ENCODE measurements at places on chromosomes 1 and 21.

DNA sequence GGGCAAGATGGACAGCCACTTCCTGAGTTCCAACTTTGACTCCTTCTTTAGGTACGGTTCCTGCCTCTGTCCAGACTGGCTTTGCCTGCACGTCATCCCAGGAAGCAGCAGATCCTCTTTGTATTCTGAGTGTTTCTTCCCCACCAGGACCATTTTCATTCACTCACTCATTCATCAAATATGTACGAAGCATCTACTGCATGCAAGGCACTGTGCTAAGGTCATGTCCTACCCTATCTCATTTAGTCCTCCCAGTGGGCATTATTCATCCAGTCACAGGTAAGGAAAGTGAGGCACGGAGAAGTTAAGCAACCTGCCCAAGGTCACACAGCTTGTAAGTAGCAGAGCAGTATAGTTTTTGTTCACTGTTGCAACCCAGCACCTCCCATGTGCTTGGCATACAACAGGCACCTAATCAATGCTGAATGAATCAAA lies 13.9 kb downstream of the CRYBG2 start:
- DNase-seq, result no peak

DNA sequence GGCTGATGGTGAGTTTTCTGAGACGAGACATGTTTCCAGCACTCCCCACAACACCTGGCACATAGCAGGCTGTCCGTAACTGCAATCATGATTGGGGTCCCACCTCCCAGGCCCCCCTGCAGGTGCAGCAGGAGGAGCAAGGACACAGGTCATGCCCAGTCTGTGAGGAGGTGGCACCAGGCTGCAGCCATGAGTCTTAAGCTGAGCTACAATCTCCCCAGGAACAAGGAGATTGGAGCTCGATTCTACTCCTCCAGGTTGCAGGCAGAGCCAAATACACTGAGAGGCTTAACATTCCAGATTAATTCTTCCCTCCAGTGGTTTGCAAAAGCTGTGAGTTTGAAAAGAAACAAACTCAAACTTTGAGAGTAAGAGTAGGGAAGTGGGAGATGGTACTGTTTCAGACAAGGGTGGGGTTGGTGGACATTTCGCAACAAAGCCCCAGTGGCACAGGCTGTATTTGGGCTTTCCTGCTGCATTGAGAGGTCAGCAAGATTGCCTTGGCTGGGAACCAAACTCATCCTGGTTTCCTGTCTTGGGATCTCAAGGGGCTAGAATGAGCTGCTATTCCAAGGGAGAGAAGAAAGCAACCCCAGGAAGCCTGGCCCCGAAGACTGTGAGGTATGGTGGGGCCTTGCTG lies 64.8 kb upstream of the GALNT2 start:
- no peak for DNase-seq

DNA sequence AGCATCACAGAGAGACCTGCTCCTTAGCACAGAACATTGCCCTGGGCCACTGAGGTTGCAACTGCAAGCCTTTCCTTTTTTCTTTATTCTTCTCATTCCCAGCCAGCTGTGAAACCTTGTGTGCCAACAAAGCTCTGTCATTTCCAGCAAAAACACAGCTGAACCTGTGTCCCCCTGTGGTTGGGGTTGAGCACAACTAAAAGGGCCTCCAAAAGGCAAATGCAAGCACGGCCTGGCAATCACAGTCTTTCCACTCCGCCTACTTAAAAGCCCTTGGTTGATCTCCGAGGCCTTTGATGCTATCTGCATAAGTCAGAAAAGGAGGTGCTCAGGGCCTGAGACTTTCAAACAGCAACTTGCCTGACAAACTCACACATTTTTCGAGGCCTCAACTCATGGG lies 32.7 kb downstream of the SUSD4 start:
- DNase-seq, result no peak

- no peak for DNase-seq
These were observed 8.4 kb downstream of the TIPRL start for GRCh38 chr1:168187177-168187576.

DNA sequence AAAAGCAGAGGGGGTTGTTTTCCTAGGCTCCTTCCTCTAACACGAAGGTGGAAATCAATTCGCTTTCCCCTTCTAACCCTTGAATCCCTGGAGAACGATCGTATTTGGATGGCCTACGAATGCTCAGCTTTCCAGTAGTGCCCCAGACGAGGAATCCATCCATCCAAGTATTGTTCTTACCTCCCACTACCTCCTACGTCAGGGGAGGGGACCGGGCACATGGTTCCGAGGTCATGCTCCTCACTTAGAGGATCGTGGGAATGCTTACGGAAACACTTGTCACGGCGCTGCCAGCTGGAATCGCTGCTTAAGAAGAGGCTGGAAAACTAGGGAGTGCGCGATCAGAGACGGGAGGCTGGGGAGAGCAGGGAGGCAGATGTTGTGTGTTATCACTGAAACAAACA lies 47.4 kb downstream of the CAPZB start:
- DNase-seq, result no peak

DNA sequence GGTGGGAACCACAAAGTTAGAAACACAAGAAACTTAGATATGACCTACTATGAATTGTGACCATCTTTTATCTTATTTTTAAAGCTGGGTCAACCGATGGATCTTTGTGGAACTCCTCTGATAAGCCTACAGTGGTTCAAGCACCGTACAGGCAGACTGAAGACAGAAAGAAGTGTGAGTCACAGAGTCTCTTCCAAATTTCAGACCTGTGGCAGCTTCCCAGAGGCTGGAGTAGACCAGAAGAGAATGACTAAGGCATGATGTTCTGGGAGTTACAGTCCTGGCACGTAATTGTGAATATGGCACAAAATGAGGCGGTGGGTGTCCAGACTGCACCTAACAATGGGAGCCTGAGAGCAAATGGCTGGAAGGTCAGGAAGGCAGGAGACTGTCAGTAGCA lies 70.0 kb downstream of the LMO4 start:
- no peak for DNase-seq

GRCh38 chr21:37436174-37436573 lies 69.6 kb downstream of the DYRK1A start:
- no peak for DNase-seq

GRCh38 chr1:154222518-154222917 lies 1.8 kb downstream of the UBAP2L start:
- DNase-seq, result no peak

- no peak for DNase-seq
These were observed 44.2 kb downstream of the PRDM16 start for GRCh38 chr1:3113047-3113740.

DNA sequence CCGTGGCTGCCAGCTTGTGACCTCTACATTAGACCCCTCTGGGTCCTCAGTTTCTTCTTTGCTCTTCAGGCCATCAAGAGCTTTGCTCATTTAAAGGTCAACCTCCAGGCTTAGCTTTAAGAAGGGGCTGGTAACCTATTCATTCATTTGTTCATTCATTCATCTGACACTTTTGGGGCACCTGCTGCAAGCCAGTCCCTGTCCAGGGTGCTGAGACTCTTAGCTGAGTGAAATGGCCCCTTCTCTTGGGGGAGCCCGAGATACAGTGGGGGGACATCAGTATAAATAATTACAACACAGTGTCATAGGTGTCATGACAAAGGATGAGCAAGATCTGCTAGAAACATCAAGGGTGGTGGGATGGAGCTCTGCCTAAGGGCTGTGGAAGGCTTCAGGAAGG lies 10.5 kb upstream of the TTC4 start:
- DNase-seq, result no peak

DNA sequence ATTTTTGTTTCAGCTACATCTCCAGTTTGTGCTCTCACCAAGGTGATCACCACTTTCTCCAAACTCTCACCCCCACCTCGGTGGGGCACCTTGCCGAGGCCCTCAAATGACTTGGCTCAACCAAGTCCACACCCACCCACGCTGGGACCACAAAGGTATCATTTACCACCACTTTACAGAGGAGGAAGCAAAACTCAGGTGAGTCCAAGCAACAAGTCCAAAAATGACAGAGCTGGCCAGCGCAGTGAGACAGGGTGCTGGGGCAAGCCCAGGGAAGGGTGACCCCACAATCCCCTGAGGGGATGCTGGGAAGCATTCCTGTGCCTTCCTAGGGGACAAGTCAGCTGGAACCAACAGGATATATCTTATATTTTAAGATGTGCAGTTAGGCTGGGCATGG lies 24.7 kb downstream of the SSBP3 start:
- DNase-seq, result no peak

DNA sequence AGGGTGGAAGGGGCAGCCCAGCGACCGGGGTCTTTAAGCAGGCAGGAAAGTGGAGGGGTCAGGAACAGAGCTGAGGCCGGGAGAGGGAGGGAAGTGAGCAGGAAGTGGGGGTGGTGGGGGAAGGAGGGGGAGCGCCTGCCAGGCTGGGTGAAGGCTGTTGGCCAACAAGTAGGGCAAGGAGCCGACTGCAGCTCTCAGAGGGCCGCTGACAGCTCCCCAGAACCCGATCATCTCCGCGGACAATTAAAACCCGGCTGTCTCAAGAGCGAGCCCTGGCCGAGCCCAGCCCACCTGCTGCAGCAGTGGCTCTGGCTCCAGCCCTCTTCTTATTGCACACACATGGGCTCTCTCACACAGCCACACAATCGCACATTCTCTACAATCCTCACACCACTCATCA lies 51.6 kb downstream of the GRIK3 start:
- no peak for DNase-seq

GRCh38 chr1:157095091-157095490 lies 4.5 kb downstream of the ETV3L start:
- no peak for DNase-seq

GRCh38 chr1:246726255-246726679 lies 2.1 kb downstream of the SCCPDH start:
- no peak for DNase-seq

DNA sequence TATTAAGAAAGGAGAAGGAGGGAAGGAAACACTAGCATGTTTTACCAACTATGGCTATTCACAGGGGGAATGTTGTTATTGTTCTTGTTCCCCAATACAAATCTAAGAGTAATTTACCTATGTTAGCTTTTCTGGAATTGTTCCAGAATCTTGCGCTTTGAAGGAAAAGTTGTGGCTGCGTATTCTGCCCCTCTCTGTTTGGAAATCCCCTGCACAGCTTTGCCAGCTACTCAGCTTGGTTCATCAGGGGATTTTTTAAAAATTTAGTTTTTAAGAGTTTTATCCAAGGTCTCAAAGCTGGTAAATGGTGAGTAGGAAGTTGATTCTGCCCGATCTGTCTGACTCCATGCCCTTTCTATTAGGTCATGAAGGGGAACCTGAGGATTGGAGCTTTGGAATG lies 9.5 kb upstream of the IRF6 start:
- no peak for DNase-seq

DNA sequence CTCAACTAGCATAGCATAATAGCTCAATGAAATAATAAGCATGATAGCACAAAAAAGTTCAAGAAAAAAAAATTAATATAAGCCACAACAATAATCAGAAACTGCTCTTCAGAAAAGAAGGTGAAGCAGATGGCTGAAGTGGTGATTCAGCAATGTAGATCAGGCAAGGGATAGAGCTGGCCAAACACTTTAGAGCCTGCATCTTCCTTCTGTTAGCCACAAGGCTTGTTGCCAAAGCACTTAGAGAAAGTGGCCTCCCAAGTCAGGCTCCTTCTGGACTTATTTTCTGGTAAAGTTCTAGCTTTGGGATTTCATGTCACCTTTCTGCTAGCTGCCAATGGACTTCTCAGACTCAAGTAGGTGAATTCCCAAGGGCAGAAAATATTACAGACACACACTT lies 60.3 kb upstream of the C1orf87 start:
- DNase-seq, result no peak

DNA sequence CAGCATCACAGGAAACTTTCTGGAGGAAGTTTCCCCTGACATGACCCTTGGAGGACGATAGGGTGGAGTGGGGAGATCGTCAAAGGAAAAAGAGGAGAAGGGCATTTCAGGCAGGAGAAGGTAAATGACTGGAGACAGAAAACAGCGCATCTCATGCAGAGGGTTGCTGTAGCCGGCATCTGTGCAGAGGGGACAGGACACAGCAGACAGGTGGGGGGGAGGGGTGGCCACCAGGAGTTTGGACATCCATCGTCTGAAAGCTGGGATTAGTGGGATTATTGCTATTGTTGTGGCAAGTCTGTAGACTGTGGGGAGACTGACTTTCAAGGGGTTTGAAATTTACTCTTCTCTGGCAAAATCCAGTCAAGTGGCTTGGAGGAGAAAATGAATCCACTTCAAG lies 463.9 kb downstream of the OMA1 start:
- DNase-seq, result no peak

DNA sequence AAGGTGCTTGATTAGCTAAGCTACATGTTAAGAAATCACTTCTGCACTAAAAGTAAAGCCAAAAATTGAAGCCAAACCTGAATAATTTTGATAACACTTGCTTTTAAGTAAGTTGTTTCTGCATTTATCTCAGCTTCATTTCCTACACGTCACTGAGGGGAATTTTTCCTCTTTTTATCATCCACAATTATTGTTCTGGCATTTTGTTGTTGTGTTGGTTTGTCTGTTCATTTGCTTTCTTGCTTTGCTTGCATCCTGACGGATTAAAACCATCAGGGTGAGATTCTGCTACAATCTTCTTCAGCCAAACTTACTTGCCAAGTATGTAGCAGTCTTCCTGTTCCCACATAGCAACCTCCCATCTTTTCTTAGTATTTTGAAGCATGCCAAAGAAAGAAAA lies 18.0 kb upstream of the EEIG2 start:
- no peak for DNase-seq

GRCh38 chr1:38266197-38266520 lies 219.6 kb upstream of the POU3F1 start:
- DNase-seq, result no peak

GRCh38 chr1:202023001-202023433 lies 12.6 kb downstream of the ELF3 start:
- no peak for DNase-seq

DNA sequence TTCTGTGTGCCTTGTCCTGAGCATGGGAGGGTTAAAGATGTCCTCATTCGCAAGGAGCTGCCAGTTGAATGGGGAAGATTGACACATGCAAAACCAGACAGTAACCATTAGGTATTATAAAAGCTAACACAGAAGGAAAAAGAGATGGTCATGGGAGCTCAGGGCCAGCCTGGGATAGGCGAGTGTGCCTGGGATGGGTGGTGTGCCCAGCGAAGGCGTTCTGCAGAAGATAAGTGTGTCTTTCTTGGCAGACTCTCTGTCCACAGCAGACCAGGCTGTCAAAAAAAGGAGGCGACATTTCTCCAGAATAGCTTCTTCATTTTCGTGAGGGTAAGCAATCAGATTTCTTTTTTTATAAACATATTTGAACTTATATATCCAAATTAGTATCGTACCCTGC lies 14.1 kb downstream of the PGM1 start:
- DNase-seq, result no peak

GRCh38 chr1:63908016-63908415 lies 134.2 kb downstream of the ROR1 start:
- DNase-seq, result no peak

DNA sequence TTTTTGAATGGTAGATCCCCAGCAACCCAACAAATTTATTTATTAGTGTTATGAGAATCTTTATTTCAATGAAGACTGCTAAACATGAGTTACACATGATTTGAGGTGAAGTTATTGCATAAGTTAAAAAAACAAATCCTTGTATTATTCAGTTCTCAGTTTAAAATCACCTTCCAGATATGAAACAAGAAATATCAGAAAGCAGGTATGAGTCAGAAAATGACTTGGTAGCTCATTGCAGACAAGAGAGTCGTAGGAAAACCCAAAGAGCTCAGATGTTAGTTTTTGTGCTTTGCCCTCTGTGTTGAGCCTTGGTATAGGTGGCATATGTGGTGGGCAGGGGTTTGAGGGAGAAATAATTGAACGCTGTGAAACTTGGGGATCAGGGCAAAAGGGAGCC lies 339.4 kb downstream of the BRINP3 start:
- no peak for DNase-seq

GRCh38 chr1:44030605-44031251 lies 534 bp downstream of the SLC6A9 start:
- no peak for DNase-seq

- no peak for DNase-seq
These were observed 67.8 kb downstream of the PCSK9 start for GRCh38 chr1:55107101-55107500.

Data from GM12892 (cell line).